ENCODE measurements at places on chromosomes 11 and 22.

GRCh38 chr11:69642549-69642912, 1.6 kb downstream of the CCND1 start:
- peak; percentile 58 for DNase-seq

DNA sequence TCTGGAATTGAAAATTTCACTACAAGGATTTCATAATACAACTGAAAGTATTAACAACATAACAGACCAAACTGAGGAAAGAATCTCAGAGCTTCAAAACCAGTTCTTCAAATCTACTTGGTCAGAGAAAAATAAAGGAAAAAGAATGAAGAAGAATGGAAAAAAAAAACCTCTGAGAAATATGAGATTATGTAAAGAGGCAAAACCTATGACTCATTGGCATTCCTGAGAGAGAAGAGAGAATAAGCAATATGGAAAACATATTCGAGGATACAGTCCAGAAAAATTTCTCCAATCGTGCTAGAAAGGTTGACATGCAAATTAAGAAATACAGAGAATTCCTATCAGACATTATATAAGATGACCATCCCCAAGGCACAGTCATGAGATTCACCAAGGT, 23.4 kb upstream of the GPR83 start:
- no peak for DNase-seq

- DNase-seq, result peak; percentile 78
Observed at GRCh38 chr22:37043828-37044538, 7.6 kb upstream of the KCTD17 start.

DNA sequence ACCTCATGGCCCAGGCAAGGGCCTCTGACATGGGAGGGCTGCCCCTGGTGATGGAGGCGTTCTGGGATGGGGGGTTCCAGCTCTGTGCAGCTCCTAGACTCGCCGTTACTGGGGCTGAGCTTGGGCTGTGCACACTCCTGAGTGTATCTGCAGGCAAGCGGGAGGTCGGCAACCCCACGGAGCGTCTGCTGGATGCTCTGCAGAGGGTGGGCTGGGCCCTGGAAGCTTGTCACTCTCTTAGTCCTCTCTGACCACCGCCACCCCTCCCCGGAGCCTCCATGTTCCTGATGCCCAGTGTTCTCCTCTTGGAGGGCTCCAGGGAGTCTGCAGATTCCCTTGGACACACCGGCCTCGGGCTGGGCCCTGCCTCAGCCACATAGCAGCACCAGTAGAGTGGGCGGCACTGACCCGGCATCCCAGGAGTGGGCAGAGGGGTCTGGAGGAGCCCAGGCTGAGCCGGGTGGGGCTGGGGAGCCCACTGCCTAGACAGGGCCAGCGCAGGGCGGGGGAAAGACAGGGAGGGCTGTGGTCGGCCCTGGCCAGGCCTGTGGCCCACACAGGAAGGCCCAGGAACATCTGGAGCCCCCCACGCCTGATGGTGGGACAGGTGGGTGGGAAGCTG, 20.6 kb upstream of the MUC5B start:
- DNase-seq, result peak; percentile 7

GRCh38 chr11:77146261-77147035, 18.4 kb downstream of the MYO7A start:
- DNase-seq, result no peak

GRCh38 chr22:21014202-21014725, 701 bp upstream of the P2RX6 start:
- peak; percentile 94 for DNase-seq

- DNase-seq, result peak; percentile 70
Observed at GRCh38 chr22:38415561-38416321, 39.3 kb downstream of the KCNJ4 start.

- peak; percentile 91 for DNase-seq
Observed at GRCh38 chr11:67262731-67263675, 3.3 kb upstream of the GRK2 start.

- no peak for DNase-seq
Observed at GRCh38 chr11:10080138-10080537, 213.9 kb downstream of the SBF2 start.

- DNase-seq, result peak; percentile 9
Observed at GRCh38 chr11:106012744-106013143, 9.3 kb downstream of the MSANTD4 start.

- no peak for DNase-seq
Observed at GRCh38 chr22:19181786-19182471, 3.4 kb upstream of the SLC25A1 start.

GRCh38 chr22:31652911-31653684, 8.9 kb downstream of the PISD start:
- DNase-seq, result no peak

DNA sequence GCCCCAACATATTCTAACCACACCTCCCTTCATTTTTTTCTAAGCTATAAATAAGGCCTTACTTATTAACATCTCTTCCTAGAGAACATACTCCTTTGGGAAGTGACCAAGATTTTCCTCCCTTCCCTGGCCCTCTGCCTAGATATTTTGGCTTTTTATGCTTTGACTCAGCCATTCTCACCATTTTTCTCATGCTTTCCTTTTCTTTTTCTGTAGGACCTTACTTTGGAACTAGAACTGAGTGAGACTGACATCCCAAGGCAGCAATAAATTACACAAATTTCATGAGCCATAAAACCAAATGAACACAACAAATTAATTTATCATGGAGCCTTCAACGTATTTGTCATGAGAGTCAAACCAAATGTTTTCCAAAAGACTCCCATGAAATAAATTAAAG, 142.7 kb upstream of the CTSC start:
- DNase-seq, result no peak

DNA sequence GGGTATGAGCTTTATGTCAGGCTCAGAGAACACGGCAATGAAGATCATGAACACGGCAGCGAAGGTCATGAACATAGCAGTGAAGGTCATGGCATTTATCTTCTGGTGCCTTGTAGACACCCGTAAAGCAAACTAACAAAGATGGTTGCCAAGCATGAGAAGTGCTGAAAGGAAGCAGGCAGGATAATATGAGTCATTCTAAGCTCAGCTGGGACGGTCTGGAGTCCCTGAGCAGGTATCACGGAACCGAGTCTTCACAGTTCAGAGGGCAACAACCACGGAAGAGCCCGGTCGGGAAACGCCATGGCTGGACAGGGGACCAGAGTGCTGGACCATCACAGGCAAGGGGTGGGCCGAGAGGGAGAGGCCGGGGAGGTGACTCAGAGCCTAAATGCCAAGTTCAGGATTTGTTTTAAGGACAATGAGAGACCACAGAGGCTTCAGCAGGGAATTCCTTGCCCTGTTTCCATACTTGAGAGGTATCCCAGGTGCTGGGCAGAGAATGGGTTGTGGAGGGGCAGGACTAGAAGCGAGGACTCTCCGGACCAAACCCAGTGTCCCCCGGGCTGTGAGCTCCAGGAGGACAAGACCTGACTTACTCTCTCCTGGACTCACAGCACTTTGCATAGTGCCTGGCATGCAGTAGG, 13.1 kb upstream of the MS4A10 start:
- no peak for DNase-seq

DNA sequence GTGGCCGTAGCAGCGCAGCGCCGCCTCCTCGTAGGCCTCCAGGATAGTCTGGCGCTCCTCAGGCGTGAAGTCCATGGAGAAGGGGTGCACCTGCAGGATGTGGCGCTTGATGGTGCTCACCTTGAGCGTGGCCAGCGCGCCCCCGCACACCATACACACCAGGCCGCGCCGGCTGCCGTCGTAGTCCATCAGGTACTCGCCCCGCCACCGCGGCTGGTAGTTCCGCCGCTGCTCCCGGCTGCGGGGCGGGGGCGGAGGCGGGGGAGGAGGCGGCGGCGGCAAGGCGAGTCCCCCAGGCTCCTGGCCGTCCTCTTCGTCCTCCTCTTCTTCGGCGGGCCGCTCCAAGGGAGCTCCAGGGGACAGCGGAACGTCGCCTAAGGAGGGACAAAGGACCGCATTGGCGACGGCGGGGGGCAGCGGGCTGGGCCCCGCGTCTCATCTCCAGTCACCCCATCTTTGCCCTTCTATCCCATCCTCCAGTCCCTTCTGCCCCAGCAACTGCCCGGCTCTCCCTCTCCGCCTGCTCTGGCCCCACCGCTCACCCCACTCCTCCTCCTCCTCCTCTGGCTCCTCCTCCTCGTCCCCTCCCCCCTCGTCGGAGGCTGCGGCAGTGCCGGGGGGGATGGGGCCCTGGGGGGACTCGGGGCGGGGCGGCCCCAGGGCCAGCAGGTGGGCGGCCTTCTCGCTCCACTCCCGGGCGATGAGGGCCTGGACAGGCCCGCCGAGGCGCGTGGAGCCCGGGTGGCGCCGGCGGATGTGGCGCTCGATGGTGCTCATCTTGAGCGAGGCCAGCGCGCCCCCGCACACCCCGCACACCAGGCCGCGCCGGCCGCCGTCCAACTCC, 4.9 kb downstream of the ZFTA start:
- DNase-seq, result peak; percentile 40

DNA sequence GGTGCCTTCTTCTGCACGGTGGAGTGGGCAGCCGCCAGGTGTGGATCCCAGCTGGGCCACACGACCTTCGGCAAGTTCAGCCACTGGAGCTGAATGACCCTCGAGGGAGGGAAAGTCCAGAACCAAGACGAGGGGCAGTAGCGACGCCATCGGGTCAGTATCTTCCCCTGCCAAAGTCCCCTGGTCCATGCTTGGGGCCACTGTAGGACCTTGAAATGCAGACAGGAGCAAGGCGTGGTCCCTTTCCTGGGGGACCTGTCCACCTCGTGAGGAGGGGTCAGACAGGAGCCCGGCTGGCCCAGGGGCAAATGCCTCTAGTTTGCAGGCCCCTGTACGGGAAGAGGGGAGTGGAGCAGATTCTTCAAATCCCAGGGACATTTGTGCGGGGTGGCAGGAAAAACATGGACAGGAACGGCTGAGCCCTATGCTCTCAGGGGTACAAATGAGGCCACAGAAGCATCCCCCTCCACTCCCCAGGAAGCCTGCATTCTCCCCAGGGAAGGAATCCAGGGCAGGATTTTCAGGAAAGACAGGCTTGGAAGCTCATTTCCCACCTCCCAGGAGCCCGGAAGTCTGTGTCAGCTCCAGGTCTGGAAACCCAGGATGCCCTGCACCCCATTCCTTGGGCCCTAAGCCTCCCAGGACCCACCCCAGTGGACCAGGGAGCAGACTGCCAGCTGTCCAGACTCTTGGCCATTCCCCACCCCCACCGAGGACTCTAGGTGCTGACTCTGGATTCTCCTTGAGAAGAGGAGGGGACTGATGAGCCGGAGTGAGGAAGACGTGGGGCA, 6.6 kb downstream of the SHANK2 start:
- no peak for DNase-seq

DNA sequence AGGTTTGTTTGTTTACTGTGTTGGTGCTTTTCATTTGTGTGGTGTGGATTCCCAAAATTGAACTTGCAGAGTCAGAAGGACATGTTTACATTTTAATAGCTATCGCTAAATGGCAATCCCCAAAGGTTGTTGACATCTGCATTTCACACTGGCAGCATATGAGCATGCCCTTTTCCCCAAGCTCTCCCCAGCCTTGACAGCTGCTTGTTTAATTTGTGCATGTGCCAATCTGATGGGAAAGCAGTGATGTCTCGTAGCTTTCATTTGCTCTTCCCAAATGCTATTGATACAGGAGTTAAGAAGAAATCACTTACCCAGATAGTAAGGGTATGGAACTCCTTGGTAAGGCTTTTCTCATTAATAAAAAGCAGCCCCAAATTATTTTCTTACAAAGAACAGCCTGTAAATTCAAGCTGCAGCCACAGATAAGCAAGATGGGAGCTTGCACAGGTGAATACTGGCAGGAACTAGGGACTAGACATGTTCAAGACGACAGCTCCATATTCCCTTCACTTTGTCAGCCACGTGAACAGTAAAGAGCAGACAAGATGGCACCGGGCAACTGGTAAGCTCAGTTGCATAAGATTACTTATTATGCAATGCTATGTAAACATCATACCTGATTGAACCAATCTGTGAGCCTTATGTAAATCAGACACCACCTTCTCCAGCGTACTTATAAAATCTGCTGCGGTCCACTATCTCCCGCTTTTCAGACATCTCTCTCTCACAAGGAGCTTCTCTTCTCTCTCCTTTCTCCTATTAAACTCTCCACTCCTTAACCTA, 87.4 kb downstream of the IGLL5 start:
- no peak for DNase-seq

- DNase-seq, result no peak
Observed at GRCh38 chr22:48940266-48941032, 887.2 kb downstream of the BRD1 start.

- no peak for DNase-seq
Observed at GRCh38 chr11:45092901-45093760, 53.3 kb upstream of the PRDM11 start.

DNA sequence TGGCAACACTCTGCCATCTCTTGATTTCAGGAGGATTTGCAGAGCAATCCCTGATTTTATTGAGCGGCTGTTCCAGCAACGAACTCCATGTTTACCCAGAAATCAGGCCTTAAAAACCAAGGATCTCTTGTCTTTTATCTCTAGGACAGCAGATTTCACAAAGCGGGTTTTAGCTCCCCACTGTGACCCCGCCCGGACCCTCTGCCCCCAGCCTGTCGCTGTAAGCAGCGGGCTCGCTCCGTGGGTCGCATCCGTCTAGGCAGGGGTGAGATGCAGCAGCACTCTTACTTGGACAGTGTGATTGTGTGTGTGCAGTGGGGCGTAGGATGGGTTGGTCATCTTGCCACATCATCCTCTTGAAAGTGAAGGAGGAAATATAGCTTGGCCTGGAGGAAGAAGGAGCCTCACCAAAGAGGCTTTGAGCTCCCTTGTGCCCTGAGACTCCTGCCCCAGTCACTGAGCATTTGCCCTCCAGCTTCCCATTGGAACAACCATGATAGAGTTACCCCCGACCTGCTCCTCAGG, 189.2 kb upstream of the TBCEL start:
- no peak for DNase-seq

GRCh38 chr11:451738-452137, 1.7 kb downstream of the PTDSS2 start:
- DNase-seq, result no peak

GRCh38 chr11:11973361-11973800, 35.0 kb downstream of the DKK3 start:
- DNase-seq, result peak; percentile 86

DNA sequence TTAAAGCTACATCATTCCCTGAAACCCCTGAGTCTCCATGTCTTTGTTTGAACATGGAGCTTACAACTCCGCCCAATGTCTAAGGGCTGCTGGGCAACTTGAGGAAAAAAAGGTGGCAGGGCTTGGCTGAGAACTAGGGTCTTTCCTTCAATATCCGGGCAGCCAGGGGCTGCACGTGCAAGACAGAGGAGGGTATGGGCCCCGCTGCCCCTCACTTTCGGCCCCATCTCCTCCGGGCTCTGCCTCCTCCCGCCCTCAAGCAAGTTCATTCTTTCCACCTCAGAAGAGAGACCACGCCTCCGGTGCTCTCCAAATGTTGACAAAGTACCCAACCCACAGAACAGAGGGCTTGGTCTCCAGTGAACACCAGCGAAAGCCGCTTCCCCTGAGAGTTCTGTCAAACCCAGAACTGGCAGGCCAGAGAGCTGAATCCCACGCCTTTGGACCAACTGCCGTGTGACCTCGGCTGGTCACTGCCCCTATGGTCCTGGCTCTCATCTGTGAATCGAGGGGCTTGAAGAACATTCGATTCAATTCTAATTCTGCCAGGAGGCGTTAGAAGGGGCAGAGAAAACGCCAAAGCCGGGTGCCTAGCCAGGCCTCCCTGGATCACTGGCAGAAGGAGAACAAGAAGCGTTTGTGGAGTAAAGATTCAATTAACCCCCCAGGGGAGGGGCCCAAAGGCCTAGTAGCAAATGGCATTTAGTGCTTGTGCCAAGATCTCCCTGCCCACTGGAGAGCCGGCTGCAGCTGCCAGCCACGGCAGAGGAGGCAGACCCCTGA, 7.3 kb downstream of the PDGFB start:
- DNase-seq, result peak; percentile 47

GRCh38 chr11:111936040-111936540, 1.1 kb upstream of the DIXDC1 start:
- DNase-seq, result no peak
